ENCODE measurements at places on chromosomes 1 and 21.

- DNase-seq, result no peak
Measured at GRCh38 chr1:214202992-214203391, 78.0 kb upstream of the SMYD2 start.

- no peak for DNase-seq
Measured at GRCh38 chr21:27196651-27197050, 229.8 kb upstream of the ADAMTS5 start.

- no peak for DNase-seq
Measured at GRCh38 chr1:95221306-95221705, 12.7 kb upstream of the RWDD3 start.

DNA sequence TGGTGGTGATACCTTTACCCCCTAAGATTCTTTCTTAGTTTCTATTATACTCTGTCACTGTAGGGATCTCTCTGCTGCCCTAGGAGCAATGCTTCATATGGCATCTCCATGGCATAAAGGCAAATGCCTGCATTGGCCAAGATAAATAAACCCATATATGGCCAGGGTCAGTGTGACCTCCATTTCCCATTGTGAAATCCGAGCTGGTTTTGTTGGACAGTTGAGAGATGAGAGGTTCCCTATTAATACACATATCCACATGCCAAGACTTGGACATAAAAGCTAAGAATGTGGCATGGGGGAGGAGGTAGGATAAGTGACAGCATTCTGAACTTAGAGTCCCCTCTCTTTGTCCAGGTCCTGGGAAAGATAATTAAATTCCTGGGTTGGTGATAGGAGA is 1.4 kb downstream of the TPM3 start:
- no peak for DNase-seq

DNA sequence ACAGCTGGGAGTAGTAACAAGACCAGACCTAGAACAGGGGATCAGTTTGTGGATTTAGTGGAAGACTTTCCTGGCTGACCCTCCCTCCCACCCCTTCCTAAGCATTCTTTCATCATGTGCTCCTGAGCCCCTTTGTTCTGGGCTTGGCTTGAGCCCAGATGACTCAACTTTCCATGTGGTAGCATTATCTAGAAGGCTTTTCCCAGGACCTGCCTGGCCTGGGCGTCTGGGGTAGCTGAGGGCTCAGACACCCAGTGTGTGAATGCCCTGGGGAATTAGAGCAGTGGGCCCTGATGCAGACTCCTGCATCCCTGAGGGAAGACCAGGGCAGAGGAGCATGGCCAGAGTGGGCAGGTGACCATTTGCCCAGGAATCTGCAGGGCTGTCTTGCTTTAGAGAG is 44.1 kb upstream of the TSPAN2 start:
- no peak for DNase-seq

GRCh38 chr21:40255518-40256444 is 388.5 kb downstream of the PCP4 start:
- DNase-seq, result no peak

GRCh38 chr1:11314959-11315358 is 42.0 kb downstream of the UBIAD1 start:
- no peak for DNase-seq

- DNase-seq, result no peak
Measured at GRCh38 chr1:167003711-167004110, 14.6 kb downstream of the MAEL start.

DNA sequence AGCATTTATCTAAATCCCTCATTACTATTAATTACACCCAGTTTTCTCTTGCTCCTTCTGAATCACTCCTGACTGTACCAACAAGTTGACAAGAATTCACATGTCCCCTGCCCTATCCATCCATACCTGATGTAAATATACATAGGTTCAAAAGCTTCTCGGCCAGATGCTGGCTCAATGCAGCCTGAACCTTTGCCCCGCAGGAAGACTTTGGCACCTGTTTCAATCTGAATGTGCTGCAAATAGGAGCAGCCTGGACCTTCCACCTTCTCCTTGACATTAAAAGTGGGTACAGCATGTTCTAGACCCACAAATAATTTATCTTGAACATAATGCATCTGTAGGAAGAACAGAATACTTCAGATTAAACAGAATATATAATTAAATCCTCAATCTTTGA is 8.7 kb downstream of the KHDC4 start:
- no peak for DNase-seq

- DNase-seq, result no peak
Measured at GRCh38 chr1:198686069-198686728, 47.4 kb downstream of the PTPRC start.

GRCh38 chr1:117795190-117795589 is 134.2 kb downstream of the GDAP2 start:
- peak; percentile 36 for DNase-seq

DNA sequence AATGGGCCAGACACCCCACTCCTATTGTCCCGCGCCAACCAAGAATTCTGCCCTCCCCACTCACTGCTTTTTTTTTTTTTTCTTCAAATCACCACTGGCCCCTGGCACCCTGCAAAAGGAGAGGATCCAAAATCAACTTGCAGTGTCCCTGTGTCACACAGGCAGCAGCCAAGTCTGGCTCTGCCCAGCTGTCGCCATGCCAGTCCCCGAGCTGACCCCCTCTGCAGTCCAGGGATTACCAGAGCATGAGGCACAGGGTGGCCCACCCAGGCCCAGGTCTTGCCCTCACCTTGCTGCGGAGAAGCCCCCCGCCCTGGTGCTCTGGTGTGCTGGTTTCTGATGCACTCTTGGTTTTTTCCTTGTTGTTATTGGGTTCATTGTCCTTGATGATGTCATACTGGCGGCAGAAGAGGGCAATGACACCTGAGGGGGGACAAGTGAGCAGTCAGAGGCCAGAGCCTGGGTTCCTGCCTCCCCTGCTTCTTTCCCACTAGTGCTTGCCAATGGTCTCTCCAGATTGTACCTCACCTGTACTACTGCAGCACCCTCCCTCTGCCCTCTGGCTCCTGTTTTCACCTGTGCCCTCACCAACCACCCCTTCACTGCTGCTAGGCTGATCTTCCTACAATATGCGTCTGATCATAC is 6.2 kb downstream of the FNDC5 start:
- no peak for DNase-seq

GRCh38 chr1:154609398-154610380 is 1.7 kb upstream of the ADAR start:
- no peak for DNase-seq

- DNase-seq, result no peak
Measured at GRCh38 chr1:232327269-232327668, 302.7 kb downstream of the SIPA1L2 start.

GRCh38 chr1:158952416-158952815 is 21.1 kb downstream of the PYHIN1 start:
- DNase-seq, result no peak

- no peak for DNase-seq
Measured at GRCh38 chr1:95042286-95042685, 30.5 kb downstream of the ALG14 start.

DNA sequence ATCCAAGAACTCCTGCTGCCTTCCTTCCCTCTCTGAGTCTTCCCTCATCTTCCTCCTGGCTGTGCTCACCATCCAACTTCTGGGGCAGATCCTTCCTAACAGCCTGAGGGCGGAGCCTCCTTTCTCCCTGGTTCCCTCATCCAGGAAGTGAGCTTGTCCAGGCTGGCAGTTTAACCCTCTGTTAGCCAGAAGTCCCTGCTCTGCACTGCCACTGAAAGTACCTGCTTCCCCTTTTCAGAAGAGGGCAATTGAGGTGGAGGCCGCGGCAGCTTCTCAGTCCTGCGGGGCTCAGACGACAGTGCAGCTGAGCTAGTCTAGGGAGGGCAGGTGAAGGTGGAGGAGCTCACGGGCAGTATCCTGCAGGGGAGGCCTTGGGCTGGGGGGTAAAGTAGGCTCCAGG is 149.1 kb downstream of the FCRL5 start:
- DNase-seq, result no peak

DNA sequence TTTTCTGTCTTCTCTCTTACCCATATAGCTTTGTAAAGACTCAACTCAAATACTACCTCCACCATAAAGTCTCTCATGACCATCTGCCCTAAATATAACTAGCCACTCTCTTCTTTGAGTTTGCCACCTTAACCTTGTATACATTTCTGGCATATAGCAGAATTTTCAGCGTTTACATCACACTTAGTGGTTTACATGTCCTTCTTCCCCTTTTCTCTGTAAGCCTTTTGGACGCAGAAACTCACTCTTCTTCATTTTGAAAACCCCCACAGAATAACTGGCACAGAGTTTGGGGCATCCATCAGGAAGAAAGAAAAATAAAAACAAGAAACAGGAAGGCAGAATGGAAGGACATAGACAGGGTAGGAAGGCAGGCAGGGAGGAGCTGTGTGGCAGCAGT is 131.8 kb upstream of the DUSP10 start:
- no peak for DNase-seq

GRCh38 chr21:20647607-20648006 is 350.6 kb upstream of the NCAM2 start:
- no peak for DNase-seq

GRCh38 chr1:90502696-90503095 is 214.4 kb downstream of the BARHL2 start:
- DNase-seq, result no peak

GRCh38 chr21:43600642-43601402 is 58.5 kb downstream of the HSF2BP start:
- peak; percentile 83 for DNase-seq

GRCh38 chr21:28884481-28884880 is 108.2 kb downstream of the LTN1 start:
- no peak for DNase-seq

- DNase-seq, result no peak
Measured at GRCh38 chr1:233333086-233333485, 5.6 kb downstream of the MAP3K21 start.

GRCh38 chr1:242839101-242839500 is 314.6 kb upstream of the PLD5 start:
- no peak for DNase-seq

DNA sequence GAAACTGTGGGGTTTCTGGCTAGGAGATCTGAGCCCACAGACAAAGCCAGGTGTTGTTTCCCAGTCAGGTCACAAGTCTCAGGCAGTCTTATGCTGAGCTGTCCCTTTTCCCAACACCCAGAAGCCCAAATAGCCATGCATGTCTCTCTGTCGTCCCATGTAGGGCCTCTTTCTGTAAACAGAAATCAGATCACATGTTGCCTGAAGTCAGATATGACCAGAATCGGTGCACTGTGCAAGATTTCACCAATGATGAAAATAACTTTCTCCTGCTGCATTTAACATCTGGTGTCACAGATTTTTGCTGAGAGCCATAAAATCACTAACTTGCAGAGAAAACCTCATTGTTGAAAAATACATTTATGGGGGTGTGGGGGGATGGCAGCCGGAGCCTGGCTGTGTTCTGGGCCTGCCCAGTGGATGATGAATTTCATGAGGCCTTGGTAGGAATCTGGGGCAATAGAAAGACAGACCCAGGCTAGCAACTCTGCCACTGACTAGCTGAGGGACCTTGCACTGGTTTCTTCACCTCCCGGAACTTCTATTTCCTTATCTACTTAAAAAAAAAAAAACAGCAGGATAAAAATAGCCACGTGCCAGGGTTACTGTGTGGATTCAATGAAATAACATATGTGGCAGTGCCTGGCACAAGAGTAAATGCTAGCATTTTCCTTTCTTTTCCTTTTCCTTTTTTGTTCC is 158.8 kb upstream of the NFIA start:
- no peak for DNase-seq

DNA sequence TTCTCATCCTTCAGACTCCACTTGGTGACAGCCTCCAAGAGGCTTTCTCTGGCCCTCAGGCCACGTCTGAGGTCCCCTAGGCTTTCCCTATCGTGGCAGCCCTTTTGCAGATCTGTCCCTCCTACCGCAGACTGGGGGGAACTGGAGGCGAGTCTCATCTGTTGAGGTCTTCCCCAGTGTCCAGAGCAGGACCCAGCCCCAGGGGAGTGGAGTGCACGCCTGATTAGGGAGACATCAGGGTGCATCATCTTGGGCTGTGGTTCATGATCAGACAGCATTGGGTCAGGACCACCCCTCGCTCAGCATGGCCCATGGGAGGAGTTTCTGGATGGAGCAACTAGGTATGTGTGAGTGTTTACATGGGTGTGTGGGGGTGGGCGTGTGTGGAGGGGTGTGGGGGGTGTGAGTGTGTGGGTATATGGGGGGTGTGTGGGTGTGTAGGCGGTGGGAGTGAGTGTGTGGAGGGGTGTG is 8.5 kb upstream of the MATN1 start:
- DNase-seq, result no peak

- no peak for DNase-seq
Measured at GRCh38 chr1:62912028-62912638, 128.2 kb downstream of the ATG4C start.

- no peak for DNase-seq
Measured at GRCh38 chr1:59352065-59352464, 55.2 kb downstream of the FGGY start.

GRCh38 chr1:7375781-7376660 is 395.1 kb upstream of the VAMP3 start:
- DNase-seq, result no peak

DNA sequence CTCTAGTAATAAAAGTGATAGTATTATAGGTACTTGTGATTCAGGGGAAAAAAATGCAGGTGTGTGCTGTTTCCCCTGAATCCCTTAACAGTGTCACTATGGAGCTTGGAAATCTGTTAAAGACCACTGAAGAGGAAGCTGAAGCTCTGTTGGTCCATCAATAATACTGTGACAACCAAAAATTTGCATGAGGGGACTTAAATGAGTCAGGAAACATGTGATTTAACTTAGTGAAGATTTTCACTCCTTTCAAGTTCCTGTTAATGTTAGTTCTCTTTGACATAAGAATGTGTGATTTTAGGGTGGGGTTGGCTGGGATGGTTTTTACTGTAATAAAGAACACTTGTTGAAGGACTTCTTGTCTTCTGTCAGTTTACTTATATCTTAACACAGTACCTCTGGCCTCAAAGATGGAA is 32.0 kb downstream of the VANGL2 start:
- DNase-seq, result no peak

GRCh38 chr1:223308136-223308535 is 55.8 kb downstream of the SUSD4 start:
- no peak for DNase-seq

DNA sequence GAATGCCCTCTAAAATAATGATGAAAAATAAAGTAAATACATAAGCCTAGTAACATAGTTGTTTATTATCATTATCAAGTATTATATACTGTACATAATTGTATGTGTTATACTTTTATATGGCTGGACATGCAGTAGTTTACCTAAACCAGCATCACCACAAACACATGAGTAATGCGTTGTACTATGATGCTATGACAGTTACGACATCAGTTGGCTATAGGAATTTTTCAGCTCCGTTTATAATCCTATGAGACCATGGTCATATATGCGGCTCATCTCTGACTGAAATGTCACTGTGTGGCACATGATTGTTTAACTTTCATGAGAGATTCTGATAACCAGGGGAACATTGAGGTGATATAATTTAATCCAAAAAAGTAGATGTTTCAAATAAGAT is 352.1 kb downstream of the ST6GALNAC3 start:
- DNase-seq, result no peak

DNA sequence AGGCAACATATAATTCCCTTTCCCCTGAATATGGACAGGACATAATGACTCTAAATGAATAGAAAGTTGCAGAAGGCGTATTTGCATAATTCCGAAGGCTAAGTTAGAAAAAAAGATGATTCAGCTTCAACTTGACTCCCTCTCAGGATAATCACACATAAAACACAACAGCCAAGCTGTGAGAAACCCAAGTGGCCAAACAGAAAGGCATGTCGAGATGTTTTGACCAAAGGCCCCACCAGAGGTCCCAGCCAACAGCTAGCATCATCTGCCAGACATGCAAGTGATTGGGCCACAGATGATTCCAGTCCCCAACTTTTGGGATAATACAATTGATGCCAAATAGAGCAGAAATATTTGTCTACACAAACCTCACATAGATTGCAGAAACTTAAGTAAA is 444.9 kb downstream of the LTN1 start:
- DNase-seq, result no peak

GRCh38 chr1:91596474-91596873 is 95.8 kb downstream of the CDC7 start:
- DNase-seq, result no peak
